ENCODE measurements at places on chromosomes 5 and 9.

- DNase-seq: no peak
These were observed 15.9 kb downstream of the ANXA1 start for GRCh38 chr9:73167614-73168013.

- peak; percentile 15 for DNase-seq
These were observed 558 bp upstream of the SMAD5 start for GRCh38 chr5:136132087-136132486.

GRCh38 chr5:107652839-107653607 lies 17.7 kb downstream of the EFNA5 start:
- DNase-seq: no peak

GRCh38 chr9:111632060-111632459 lies 926 bp downstream of the DNAJC25 start:
- peak; percentile 19 for DNase-seq

DNA sequence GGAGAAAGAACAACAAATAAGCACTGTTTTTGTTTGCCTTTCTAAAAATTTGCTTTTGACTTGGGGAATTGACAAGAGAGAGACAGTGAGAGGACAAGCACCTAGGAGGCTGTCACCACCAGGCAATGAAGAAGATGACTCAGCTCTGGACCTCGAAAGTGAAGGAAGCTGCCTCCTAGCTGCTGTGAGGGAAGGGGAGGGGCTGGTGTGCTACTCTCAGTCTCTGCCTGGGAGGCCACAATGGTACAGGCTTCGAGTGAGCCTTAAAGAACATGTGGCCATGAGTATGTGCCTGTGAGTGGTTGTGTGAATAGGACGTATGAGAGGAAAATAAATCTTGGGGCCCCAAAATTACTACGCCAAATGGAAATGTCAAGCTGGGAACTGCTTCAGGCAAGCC lies 7.1 kb upstream of the PLK2 start:
- DNase-seq: peak; percentile 60

All from GM12865 (cell line).